ENCODE measurements at places on chromosomes 11 and 22. TPM values are rescaled to one million over a fixed set of nuclear protein-coding genes. Genes with fewer than 3 reads are reported as not detected.

- DNase-seq = peak; percentile 79
Observed at GRCh38 chr11:125404811-125405790, 91.0 kb downstream of the FEZ1 start.

Gene OR51B2
- total RNA-seq = not detected

- no peak for DNase-seq
Observed at GRCh38 chr11:2390725-2391151, 9.8 kb upstream of the TSSC4 start.

GRCh38 chr11:6353367-6353987, 33.2 kb upstream of the CAVIN3 start:
- peak; percentile 41 for DNase-seq

DNA sequence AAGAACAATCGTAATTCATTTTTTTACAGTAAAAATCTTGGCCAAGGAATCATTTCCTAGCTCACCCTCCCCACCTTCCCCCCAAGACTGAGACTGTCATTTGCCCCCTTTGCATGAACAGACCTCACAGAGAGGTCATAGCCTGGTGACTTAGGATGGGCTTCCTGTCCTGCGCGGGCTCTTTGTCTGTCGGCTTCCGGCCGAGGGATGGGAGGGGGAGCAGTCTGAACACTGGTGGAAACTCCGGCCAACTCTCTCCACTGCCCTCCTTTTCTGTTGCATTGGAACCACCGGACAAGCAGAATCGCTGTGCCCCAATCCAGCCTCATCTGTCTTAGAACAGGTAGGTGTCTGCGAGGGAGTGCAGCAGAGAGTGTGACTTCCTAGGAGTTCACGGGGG, 41.7 kb downstream of the TEAD1 start:
- no peak for DNase-seq

GRCh38 chr11:123093739-123094138, 31.8 kb upstream of the HSPA8 start:
- no peak for DNase-seq

Gene CCDC87
- 0.39 TPM for total RNA-seq

DNA sequence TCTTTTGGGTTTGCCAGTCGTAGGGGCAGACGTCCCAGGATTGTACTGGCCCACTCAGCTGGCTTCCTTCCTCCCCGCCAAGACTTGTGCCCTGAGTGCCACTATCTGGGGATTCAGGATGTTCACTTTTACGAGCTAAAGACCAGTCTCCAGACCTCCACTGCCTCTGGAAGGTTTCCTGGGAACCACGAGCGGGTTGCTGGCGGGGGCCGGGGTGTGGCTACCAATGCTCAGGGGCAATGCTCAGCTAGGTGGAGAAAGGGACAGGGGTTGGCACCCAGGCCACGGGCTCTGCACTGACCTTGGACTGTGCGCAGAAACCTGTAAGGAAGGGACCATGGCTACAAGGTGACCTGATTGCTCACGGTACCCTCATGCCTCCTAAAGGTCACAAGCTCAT, 2.2 kb downstream of the NEFH start:
- DNase-seq = no peak

DNA sequence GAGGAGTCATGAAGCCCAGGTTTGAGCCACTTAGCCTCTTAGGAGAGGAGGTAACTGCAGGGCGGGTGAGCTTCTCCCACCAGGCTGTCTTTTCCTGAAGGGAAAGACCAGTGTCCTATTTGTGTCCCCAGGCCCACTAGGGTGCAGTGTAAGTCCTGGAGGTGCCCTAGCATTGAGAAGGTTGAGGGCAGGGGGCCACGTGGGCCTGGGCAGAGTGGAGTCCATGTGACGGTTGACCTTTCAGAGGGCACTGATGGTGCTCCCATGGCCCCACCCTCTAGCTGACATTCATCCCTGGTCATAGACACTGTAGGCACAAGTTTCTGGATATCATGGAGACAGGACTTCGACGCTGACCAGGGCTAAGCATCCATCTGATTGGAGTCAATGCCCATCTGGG, 44.1 kb upstream of the TP53I11 start:
- DNase-seq = no peak

- no peak for DNase-seq
Observed at GRCh38 chr11:117678658-117679406, 118.2 kb downstream of the DSCAML1 start.

- no peak for DNase-seq
Observed at GRCh38 chr11:47571895-47572294, 6.5 kb downstream of the PTPMT1 start.

DNA sequence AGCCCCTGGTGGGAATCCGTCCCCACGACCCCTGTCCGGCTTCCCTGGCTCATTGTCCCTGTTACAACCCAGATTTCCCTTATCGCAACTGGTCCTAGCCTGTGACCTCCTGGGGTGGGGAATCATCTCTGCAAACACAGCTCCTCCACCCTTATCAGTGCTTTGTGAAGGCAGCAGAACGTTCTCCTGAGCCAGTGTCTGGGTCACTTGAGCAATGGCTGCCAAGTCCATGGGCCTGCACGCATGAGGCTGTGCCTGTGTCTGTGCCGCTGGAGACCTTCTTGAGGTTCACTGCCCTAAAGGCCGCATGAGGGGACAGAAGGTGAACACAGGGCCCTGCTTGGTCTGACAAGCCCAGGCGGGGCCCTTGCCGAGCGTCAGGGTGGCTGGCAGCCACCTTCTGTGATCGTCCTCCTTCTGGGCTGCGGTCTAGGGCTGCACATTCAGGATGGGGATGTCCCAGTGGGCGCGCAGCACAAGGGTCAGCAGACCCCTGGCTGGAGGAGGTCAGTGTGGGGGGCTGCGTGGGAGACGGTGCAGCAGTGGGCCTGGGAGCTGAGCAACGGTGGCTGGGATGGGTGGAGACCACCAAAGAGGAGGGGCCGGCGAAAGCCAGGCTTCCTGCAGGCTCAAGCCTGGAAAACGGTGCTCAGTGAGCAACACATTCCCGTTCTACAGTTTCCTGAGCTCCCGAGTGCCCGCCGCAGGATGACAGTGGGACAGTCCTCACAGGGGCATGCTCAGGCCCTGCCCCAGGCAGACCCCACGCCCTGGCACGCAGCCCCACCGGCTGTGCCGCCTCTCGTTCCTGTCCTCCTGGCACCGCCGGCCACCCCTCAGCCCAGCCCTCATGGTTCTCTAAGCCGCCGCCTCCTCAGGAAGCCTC, 74.1 kb downstream of the CDKN1C start:
- DNase-seq = no peak

DNA sequence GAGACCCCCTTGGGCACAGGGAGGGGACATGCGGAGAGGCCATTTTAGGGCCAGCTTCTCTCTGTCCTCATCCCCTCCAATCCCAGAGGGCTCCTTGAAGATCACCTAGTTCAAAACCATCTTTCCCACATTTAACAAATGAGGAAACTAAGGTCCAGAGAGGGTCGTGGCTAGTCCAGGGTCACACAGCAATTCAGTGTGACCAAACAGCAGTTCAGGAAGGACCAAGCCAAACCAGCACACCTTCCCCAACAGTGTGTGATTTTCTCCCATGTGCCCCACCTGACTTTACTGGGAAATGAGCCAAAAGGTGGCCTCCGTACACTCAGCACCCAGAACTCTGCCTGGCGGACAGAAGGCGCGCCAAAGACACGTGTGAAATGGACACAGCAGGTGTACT, 51.3 kb downstream of the CACNA1I start:
- no peak for DNase-seq

Gene RGL4
- total RNA-seq = 0.15 TPM

Gene APOA4
- total RNA-seq = not detected

GRCh38 chr11:33708985-33709384, 8.4 kb upstream of the C11orf91 start:
- DNase-seq = no peak

DNA sequence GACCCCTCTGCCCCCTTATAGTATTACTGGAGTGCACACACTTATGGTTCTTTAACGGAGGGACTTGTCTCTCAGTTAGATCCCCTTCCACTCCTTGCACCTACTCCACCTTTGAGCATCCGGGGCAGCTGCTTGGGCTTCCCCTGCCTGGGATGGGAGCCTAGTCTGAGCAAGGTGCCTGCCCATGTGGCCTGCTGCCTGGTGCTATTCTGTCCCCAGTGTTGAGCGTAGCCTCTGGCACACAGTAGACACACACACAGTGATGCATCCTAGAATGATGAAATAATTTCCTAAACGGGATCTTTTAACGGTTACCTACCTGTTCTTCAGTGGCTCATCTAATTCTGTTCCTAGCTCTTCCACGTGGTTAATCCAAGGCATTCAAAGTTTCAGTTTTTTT, 22.4 kb downstream of the PPFIA1 start:
- DNase-seq = no peak

Gene ZFTA
- total RNA-seq = 9.2 TPM

- DNase-seq = no peak
Observed at GRCh38 chr11:75797792-75798191, 17.2 kb upstream of the UVRAG start.

GRCh38 chr22:50537765-50538164, 7.9 kb upstream of the KLHDC7B start:
- DNase-seq = no peak

Gene CCDC188
- total RNA-seq = 1.4 TPM

Gene HTR3B
- total RNA-seq = not detected

DNA sequence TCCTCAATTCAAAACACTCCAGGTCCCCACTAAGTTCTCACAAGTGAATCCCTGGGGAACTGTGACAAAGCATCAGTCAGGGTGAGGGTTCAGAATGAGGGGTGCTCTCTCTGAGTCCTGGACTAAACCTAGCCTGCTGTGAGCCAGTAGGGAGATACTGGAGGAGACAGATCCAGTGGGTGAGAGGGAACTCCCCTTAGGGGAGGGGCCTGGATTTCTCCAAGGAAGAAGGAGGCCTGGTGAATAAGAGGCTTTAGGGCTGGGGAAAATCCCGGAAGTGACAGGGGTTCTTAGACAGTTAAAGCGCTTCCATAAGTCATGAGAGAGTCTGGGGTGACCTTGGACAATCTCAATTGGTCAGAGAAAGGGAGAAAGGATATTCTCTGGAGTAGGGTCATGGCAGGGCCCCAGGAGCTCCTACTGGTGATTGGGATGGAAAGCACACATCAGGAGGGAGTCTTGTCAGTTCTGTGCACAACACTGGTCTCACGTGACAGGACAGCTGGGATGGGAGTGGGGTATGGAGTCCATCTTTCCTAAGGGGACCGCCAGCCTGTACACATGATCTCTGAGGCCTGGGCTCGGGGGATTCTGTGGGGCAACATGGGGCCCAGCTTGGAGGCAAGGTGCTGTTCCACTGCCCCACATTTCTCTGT, 1.5 kb downstream of the TBC1D10A start:
- DNase-seq = no peak

Gene MCHR1
- total RNA-seq = 0.23 TPM

DNA sequence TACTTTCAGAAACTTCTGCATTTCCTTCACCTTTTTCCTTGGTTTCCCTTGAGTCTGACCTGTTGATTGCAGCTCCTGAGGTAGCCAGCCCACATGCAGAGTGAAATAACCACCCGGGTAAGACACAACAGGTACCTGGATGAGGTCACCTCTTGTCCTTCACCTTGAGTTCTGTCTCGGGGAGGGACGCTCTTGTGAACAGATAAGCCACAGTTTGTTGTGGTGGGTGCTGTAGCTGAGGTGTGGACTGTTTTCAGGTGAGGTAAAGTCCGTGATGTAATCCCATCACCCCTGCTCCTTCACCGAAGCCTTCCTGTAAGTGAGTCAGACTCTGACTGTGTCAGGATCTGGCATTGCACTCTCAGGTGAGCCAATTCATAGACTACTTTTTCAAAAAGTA, 183.1 kb downstream of the NAV2 start:
- DNase-seq = no peak

DNA sequence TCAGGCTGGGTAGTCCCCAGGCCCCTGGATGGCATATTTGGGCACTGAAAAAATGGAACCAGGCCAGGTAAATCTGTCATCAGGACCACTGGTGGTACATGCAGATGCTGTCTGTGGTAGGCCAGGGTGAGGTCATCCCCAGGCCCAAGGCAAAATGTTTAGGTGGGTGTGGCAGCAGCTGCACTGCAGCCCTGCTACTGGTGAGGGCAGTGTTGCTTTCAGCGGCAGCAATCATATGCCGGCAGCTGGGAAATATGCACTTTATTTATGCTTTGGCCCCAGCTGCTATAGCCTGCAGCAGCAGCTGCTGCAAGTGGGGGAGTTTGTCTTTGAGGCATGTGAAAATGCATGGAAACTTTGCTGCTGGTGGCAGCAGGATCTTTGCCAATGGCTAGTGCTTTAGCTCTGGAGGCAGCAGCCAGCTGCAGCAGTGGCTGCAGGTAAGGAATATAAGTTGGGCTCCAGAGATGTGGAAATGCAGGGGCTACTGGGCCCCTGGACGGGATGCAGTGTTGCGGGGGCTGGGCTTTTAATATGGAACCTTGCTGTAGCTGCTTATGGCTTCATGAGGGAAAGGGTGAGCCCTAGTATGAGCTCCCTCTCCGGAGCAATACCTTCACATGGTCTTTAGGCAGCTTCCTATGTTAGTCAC, 365.7 kb upstream of the CADM1 start:
- DNase-seq = no peak

Gene FGF19
- total RNA-seq = not detected
